ENCODE measurements at places on chromosomes 7 and 10.

DNA sequence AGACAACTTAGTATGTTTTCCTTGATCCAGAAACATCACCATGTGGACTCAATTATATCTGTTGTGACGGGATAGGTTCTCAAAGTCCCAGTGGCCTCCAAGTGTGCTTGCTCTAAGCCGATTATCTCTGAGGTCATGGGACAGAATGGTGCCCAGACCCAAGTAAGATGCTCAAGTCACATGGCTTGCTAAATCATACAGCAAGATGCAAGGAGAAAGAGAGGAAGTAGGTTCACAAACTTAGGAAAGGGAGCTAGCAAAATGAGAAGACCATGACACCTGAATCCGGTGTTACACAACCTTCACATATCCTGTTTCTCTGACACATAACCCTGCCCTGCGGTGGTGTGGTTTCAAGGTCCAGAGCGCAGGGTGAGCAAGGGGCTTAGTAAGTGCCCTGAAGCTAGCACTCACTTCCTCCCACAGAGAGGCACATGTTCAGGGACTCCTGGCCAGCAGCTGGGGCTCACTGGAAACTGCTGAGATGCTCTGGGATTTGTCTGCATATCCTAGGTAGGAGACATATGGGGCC lies 590.9 kb upstream of the ANKRD30A start:
- peak; percentile 95 for DNase-seq

DNA sequence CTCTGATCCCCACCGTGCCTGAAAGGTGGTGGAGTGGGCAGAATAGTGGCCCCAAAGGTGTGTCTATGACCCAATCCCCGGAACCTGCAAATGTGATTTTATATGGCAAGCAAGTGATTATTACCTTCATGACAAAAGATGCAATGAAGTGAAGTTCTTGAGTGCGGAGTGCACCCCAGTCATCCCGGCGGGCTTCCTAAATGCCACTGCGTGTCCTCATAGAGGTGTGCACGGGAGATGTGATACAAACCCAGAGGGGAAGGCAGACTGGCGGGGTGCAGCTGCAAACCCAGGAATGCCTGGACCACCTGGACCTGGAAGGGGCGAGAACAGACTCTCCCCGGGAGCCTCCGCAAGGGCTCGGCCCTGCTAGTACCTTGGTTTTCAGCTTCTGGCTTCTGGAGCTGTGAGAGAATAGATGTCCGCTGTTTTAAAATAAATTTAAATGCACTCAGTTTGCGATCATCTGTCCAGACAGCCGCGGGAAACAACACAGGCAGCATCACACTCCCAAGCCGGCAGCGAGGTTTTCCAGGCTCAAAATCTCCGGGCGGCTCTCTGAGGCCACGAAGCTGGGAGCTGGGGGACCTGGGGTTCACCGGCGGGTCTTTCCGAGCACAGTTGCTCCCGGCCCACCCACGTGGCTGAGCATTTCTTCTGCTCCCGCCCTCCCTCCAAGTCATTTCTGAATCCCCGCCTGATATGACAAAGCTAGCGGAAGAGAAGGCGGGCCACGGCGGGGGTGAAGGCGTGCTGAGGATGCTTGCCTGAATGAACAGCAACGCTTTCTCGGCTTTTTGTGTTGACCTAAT lies 50.4 kb upstream of the EBF3 start:
- DNase-seq = no peak

- no peak for DNase-seq
Measured at GRCh38 chr10:84845628-84846261, 517.4 kb downstream of the CCSER2 start.

GRCh38 chr7:74068378-74069085 lies 15.1 kb upstream of the LIMK1 start:
- no peak for DNase-seq

- DNase-seq = no peak
Measured at GRCh38 chr7:101390901-101391301, 28.2 kb downstream of the COL26A1 start.

GRCh38 chr10:22598478-22598877 lies 115.9 kb downstream of the PIP4K2A start:
- DNase-seq = no peak

DNA sequence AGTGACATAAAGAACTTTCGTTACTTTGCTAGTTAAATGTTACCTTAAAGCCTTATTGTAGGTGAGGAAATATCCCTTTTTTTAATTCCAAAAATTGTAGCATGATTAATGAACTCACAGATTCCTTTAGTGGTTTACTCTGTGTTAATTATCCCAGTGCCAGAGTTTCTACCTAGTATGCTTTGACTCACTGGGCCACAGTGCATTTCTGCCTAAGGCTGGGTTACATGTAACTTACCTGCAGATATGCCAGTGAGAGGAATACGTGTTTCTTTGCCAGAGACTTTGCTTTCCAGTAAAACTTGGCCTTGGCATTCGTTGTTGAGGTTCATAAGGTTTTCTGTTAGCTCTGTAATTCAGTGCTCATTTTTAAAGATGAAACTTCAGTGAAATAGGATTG lies 380.8 kb upstream of the LRGUK start:
- peak; percentile 15 for DNase-seq

GRCh38 chr7:76003351-76003750 lies 9.0 kb upstream of the TMEM120A start:
- no peak for DNase-seq

DNA sequence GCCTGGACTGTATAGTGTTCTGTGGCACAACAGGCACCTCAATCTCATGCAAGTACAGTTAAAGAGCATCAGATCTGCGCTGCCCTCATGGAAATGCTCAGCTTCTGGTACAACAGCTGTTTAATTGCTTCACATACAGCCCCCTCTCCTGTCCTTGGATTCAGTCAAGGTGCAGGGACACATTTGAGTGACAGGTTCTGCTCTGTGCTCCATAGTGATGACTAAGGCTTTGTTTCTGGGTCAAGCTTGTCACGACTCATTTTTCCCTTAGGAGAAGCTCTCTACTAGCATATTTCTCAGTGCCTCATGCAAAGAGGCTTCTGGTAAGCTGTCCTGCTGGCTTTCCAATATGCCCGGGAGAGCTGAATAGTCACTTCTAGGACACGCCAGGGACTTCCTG lies 26.8 kb upstream of the MYO3A start:
- no peak for DNase-seq

GRCh38 chr10:16009785-16010184 lies 149.5 kb upstream of the MINDY3 start:
- no peak for DNase-seq

DNA sequence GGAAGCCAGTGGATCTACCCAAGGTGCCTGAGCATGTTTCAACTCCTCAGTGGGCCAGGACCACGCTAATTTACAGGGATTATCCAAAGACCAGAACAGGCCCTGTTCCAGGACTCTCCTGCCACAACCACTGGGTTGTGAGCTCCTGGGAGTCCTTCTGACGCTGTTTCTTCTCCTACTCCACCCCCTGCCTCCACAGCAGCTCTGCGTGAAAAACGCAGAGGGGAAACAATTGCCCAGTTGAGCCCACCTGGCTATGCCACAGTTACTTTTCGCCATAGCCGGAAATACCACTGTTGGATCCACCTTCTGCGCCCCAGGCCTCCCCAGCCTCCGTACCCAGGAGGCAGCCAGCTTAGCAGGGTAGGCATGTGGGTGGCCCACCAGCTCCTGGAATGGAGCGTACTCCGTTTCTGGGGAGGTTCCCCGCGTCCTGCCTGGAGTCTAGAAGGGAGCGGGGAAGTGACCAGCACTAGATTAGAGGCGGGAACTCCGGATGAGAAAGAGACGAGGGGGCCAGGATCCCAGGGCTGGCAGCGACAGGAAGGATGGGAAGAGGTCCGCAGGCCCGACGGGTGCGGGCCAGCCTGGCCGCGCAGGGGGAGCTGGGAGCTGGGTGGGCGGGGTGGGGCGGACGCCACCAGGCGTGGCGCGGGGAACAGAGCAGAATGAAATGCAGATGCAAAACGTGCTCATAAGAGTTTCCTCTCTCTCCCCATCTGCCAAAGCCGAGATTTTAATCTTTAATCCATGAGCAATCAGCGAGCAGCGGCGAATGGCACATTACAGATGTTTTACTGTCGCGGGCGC lies 32.1 kb upstream of the PAX2 start:
- DNase-seq = no peak

- DNase-seq = no peak
Measured at GRCh38 chr10:90862908-90863514, 5.2 kb upstream of the HTR7 start.

GRCh38 chr10:48332871-48333216 lies 26.4 kb downstream of the MAPK8 start:
- DNase-seq = no peak

DNA sequence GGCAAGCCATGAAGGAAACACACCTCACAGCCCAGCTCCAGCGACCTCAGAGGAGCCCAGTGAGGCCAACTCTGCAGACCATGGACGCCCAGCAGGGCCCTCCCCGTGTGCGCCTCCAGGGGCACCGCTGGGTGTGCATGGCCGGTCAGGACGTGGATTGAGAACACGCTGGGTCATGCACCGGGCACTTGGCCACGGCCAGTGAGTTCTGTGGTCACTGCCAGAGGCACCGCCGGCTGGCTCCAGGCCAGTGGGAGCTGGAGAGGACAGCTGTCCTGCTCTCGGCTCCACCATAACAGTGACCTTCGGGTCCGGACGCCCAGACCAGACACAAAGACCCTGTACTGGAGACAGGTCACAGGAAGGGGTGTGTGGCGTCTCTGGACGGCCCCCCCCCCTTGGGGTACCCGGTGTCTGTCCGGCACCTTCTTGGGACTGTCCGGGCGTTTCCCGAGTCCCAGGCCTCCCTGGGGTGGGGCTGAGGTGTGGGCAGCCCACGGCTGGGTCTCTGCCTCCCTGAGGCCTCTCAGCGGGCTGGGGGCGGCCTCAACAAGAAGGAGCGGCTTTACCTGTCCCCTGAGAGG lies 50.4 kb upstream of the NKX6-2 start:
- no peak for DNase-seq

DNA sequence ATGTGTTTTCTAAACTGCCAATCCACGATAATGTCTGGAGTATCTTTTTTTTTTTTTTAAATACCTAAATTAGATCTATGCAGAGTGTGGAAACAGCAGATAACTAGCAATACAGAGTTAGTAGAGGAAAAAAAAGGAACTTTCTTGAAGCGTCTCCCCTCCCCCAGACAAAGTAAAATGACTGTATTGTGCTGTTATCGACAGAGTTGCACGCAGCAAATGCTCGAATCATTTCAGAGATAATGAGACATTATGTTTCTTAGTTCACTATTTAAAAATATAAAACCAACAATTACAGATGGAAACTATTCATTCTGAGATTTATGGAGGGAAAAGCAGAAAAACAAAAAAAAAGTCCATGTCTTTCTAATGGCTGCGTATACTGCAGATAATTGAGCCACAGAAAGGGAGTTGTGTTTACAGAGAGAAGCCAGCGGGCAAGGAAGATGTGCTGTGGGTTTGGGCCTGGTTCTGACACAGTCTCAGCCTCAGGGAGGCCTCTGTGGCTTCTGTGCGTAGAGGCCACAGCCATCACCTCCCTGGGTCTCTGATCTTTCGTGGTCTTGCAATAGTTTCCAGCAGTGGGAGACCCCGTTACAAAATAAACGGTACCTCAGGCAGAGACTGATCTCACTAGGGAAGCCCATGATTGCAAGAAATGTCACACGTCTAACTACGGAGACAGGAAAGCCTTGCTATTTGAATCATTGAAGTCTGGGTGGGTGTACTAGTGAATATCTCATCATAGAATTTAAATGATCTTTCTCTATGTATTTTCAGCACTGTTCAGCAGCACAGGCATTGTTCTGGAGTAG lies 19.1 kb upstream of the KLF6 start:
- no peak for DNase-seq

- DNase-seq = no peak
Measured at GRCh38 chr7:29935111-29935510, 54.5 kb downstream of the SCRN1 start.

DNA sequence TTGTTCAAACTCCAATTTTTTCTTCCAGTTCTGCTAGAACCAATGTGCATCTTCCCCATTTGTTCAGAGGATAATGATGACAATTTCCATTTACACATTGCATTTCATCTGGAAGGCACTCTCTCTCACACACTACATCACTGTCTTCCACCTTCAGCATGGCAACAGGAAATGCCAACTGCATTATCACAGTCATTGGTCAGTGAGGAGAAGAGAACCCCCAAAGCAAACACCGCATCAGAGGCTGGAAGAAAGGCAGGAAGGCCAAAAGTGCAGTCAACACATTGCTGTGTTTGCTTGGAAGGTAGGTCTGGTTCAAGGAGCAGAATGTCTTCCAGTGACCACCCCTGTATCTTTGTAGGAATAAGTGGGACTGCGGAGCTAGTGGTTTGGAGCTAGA lies 192.2 kb upstream of the RHOBTB1 start:
- DNase-seq = no peak

DNA sequence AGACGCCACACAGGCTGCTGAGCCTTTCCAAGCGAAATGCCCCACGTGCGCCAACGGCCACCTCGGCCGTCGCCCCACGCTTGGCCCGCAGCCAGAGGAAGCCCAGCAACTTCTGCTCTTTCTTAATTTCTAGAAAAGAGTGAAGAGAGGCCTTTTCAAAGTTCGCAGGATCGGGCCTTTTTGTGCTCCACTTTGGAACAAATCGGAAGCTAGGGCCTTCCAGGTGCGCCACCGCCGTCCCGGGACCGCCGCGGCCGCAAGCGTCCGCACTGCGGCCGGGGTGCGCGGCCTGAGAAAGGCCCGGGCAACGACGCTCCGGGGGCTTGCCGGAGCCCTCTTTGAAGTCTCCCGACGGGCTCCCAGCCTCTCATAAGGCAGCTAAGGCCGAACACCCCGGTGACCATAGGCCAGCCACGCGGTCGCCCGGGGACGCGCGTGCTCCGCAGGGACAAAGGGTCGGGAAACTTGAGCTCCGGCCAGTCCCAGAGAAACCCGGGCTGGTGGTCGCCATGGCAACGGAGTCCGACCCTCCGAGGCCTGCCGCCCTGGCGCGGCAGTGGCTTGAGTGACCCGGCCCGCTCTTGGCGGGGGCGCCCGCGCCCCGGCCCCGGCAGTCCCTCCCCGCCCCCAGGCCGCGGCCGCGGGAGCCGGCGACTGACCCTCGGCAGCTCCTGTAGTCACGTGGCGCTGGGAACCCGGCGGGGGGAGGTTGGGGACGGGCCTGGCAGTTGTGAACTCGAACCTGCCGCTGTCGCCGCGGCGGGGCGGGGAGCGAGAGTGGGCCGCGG lies at the start of gene REPIN1:
Gene REPIN1, plus strand, starts transcription at position 727 of the 788 bp plus-strand sequence. CDS start 890 bp downstream, outside the sequence.
- no peak for DNase-seq

GRCh38 chr7:87552351-87552900 lies 48.3 kb downstream of the ABCB1 start:
- DNase-seq = no peak

GRCh38 chr7:148253629-148254028 lies 336.9 kb upstream of the C7orf33 start:
- DNase-seq = no peak

- no peak for DNase-seq
Measured at GRCh38 chr7:80359029-80359428, 152.8 kb downstream of the GNAT3 start.

GRCh38 chr10:78218798-78219490 lies 185.3 kb downstream of the RPS24 start:
- no peak for DNase-seq

DNA sequence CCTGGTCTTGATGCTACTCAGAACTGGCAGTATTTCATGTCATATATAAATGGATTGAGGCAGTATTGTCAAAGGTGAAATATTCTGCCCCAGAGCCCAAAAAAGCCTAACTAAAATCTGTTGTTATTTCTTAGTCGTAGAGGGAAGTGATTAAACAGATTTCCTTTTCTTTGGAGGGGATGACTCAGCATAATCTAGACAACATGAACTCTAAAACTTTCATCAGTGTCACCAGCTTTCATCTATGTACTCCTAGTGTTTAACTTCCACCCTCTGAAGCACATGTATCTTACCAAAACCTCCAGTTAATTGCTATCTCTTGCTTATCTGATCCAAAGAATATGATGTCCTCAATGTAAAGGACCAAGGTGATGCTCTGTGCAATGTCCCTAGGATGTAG lies 97.1 kb upstream of the ARID5B start:
- no peak for DNase-seq

All from keratinocyte (primary cell).